Fibroblast of lung (primary cell): ENCODE measurements at places on chromosomes 5 and 9. TPM values are rescaled to one million over a fixed set of nuclear protein-coding genes. Genes with fewer than 3 reads are reported as not detected.

SLC22A4 gene
- 1.3 and 4.1 TPM in 2 replicates for total RNA-seq

MTRR gene
- 19.0 and 21.1 TPM in 2 replicates for total RNA-seq

SPATA31A3 gene
- not detected in 2 replicates for total RNA-seq

SPATA31C1 gene
- total RNA-seq, result not detected in 2 replicates

FBN2 gene
- total RNA-seq, result 9.0 and 80.1 TPM in 2 replicates

PHF24 gene
- under 0.01 and 0.17 TPM in 2 replicates for total RNA-seq

RLN2 gene
- not detected in 2 replicates for total RNA-seq

MZB1 gene
- 0.17 TPM in 1 of 2 replicates, not detected in the other for total RNA-seq

IL4 gene
- total RNA-seq, result not detected in 2 replicates

CLPTM1L gene
- total RNA-seq, result 189 and 215 TPM in 2 replicates

PROB1 gene
- total RNA-seq, result 0.77 and 1.5 TPM in 2 replicates

PTPDC1 gene
- total RNA-seq, result 5.9 and 7.6 TPM in 2 replicates

PITX1 gene
- total RNA-seq, result 1.8 and 3.1 TPM in 2 replicates

ENG gene
- total RNA-seq, result 11.8 and 30.4 TPM in 2 replicates

PLPPR1 gene
- total RNA-seq, result not detected in 2 replicates

ADAMTSL1 gene
- 11.6 and 27.9 TPM in 2 replicates for total RNA-seq

FSTL4 gene
- 0.33 TPM in 1 of 2 replicates, not detected in the other for total RNA-seq
